ENCODE measurements at places on chromosomes 7 and 10.

GRCh38 chr10:57959318-57960006, 308.2 kb downstream of the IPMK start:
- DNase-seq = no peak

DNA sequence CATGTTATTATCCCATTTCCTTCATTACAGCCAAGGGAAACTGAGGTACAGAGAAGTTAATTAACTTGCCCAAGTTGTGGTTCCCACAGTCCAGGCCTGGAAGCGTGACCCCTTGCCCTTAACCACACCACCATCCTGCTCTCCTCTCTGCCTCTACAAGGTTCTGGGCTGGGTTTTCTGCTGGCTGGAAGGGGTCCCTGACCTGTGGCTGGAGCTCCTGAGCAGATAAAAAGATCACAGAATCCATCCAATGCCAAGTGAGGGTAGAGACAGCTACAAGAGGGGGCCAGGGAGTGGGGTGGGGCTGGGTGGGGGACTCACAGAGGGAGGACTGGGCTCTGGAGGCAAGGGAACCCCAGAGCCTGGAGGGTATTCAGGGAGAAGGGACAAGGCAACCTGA, 9.7 kb downstream of the ASB10 start:
- DNase-seq = no peak

GRCh38 chr7:47453093-47454061, 128.5 kb downstream of the TNS3 start:
- DNase-seq = peak; percentile 71

- no peak for DNase-seq
Observed at GRCh38 chr7:8169171-8169570, 92.8 kb downstream of the ICA1 start.

DNA sequence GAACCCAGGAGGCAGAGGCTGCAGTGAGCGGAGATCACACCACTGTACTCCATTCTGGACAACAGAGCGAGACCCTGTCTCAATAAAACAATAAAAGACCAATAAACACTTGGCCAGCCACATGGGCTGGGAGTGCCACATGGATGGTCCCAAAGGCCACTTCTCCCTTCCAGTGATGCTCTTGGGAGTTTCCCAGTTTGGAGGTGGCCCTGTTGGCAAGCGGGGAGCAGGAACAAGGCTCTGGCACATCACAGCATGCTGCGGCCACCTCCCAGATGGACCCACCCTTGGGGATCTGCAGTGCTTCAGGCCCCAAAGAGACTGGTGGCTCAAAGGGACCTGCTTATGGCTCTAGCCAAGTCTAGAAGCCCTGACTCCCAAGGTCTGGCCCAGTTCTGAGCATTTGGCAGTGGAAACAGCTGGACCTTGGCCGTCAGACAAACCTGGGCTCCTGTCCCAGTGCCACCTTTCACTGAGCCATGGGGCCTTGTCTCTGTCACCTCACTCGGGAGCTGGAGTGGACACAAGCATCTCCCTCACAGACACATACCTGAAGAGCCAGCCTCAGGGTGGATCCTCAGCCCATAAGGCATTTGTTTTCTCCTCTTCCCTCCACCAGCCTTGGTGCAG, 91.7 kb downstream of the COL13A1 start:
- DNase-seq = no peak

DNA sequence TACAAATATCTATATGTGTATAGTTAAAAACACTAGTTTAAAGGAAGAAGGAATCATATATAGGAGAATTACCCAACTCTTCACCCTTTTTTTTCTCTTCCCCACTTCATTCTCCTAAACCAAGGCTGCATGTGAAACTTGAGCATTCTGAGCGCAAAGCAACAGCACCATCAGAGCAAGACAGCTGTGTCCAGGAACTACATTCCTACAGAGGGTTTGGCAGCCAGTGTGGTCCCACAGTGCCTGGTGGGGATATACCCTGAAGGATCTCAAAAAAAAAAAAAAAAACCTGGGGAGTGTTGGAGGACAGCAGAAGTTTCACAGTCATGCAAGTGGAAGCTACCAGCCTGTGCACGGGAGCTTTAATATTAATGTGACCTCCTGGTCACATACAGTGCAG, 310.4 kb downstream of the CTNNA3 start:
- no peak for DNase-seq

- no peak for DNase-seq
Observed at GRCh38 chr7:42235741-42236161, 1.3 kb downstream of the GLI3 start.

GRCh38 chr7:96837593-96837992, 127.9 kb upstream of the SEM1 start:
- no peak for DNase-seq

Data from breast epithelium (tissue), 4 donors.